ENCODE measurements at places on chromosomes 16 and 17. TPM values are rescaled to one million over a fixed set of nuclear protein-coding genes. Genes with fewer than 3 reads are reported as not detected.
A peak's percentile ranks its signal among the peaks of the same experiment; 100 is the strongest.

DNA sequence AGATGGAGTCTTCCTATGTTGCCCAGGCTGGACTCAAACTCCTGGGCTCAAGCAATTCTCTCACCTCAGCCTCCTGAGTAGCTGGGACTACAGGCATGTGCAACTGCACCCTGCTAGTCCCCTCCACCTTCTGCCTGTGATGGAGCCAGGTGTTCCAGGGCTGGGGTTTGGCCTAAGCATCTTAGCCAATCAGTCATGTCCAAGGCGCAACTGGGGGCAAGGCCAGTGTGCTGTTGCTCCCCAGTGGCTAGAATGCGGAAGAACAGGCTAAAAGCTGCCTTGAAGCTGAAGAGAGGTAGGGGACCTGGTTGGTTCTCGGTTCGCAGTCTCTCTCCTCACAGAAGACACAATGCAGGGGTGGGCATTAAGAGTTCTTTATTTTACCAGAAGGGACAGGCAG, 18.6 kb downstream of the FLOT2 start:
- DNase-seq, result peak; percentile 19
- H3K4me3 ChIP-seq, result no peak overlapping the region
- peaks cover 61% of the 10 kb centered on the region for H3K36me3 ChIP-seq
- H3K27me3 ChIP-seq, result no peaks in the 10 kb centered on the region

GRCh38 chr17:48510761-48511604, 19.8 kb downstream of the HOXB1 start:
- no peak overlapping the region for H3K27ac ChIP-seq
- H3K27me3 ChIP-seq, result peaks cover 44% of the 10 kb centered on the region
- no peaks in the 10 kb centered on the region for H3K4me1 ChIP-seq

DNA sequence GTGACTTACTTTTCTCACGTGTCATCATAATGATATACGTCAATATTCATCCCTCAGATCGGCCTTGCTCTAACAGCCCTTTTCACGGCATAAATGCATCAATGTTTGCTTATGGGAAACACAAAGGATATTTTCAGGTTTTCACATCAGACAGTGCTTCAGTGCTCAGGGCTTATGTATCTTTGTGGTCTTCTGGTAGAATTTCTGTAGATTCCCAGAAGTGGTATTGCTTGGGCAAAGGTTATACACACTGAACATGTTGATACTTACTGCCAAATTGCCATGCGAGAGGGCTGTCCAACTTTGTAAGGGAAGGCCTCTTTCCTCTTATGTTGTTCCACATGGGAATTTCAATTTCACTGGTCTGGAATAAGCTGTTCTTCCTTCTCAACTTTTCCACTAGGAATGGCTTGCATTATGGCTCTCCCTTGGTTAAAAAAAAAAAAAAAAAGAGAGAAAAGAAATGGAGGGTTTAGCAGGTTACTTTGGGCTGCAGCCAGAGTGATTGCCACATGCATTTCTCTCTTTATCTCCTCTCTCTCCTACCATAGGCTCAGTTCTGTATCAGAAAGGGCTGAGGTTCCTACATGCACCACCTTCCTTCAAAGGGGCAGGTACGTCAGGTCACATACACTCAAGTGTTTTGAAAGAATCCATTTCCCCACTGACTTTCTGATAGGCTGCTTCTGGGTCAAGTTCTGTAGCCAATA, 19.3 kb downstream of the DHODH start:
- H3K4me3 ChIP-seq, result no peak overlapping the region
- H3K4me1 ChIP-seq, result no peaks in the 10 kb centered on the region
- H3K27ac ChIP-seq, result no peak overlapping the region

DNA sequence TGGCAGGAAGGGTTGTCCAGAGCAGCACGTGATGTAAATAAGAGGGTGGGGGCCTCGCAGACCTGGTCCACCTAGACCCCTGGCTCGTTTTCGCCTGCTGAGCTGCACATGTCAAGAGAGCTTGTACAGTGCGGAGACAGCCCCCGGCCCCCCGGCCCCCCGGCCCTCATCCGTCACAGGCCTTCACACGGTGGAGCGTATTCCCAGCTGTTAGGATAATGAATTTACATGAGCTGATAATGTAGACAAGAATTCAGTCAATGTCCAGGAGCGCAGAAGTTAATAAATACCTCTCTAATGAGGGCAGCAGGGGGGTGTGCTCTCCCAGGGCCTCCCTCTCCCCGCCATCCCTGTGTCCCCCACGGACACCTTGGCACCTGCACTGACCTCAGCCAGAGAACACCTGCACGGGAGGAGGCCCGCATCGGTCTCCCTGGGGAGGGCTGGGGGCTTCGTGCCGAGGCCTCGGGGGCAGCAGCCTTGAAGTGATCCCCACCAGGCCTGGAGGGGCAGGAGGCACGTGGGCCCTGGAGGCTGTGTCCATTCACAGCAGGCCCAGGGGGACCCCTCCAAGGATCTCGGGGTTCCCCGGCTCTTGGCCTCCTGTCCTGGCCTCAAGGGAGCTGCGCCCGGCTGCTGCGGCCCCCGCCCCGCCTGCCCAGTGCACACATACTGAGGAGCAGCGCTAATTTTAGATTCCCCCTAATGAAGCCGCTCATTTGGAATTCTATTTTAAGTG, 14.6 kb downstream of the GSE1 start:
- H3K27ac ChIP-seq, result no peak overlapping the region
- DNase-seq, result no peak
- no peaks in the 10 kb centered on the region for H3K4me1 ChIP-seq
- H3K27me3 ChIP-seq, result no peaks in the 10 kb centered on the region

DNA sequence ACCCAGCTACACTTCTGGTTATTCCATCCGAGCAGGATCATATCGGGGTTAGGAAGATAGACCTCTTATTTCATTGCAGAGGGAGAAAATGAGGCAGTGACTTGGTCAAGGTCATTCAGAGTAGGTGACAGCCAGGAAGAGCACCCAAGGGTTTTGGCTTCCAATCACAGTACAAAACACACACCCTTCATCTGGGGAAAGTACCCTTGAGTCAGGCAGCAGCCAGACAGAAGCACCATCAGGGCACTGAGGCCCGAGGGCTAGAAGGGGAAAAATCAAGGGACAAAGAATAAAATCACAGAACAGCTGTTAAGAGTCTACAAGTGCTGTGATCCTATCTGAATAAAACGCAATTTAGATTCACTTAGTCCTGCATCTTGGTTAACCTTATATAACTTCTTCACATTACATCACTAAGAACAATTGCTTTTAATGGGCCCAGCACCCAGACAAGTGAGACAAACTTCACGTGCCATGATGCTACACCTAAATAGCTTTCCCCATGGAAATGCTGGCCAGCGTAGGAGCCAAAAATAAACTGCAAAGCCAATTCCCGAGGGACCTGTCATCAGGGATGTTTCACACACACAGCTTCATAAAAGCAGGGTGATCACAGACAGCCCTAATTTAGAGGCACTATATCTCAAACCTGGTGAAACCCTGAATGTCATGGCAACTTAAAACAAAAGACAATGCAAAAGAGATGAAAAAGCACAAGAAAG, 4.9 kb downstream of the UBE2O start:
- H3K4me1 ChIP-seq, result peaks cover 16% of the 10 kb centered on the region
- H3K27ac ChIP-seq, result no peak overlapping the region
- H3K4me3 ChIP-seq, result no peak overlapping the region
- DNase-seq, result no peak
- H3K36me3 ChIP-seq, result no peaks in the 10 kb centered on the region

Gene ZNF385C
- 0.31 TPM for total RNA-seq
